ENCODE measurements at places on chromosomes 12 and 14.

- no peak for DNase-seq
- H3K27ac ChIP-seq, result no peak overlapping the region
- H3K4me1 ChIP-seq, result no peaks in the 10 kb centered on the region
- H3K27me3 ChIP-seq, result no peaks in the 10 kb centered on the region
- H3K36me3 ChIP-seq, result no peaks in the 10 kb centered on the region
These were observed 1022.0 kb upstream of the TMEM132C start for GRCh38 chr12:127245009-127245408.

GRCh38 chr14:104009297-104009696, 67.0 kb upstream of the RD3L start:
- no peaks in the 10 kb centered on the region for H3K4me1 ChIP-seq
- no peak overlapping the region for H3K4me3 ChIP-seq
- H3K36me3 ChIP-seq, result no peaks in the 10 kb centered on the region

DNA sequence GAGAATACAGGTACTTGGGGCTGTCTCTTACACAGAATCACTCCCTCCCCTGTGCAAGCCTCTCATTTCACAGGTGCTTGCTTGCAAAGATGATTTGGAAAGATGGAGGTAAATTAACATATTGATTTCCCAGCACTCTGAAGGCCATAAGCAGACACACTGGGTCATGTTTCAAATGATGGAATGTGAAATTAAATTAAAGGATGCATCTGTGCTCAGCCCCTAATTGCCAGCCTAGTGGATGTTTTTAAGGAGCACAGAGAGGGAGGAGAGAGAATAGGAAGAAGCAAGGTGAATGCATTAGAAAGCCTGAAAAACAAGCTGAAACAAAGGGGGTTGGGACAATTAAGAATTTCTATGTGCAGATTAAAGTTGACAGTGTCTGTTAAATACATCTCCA, 96.1 kb upstream of the GRIP1 start:
- H3K27ac ChIP-seq, result no peak overlapping the region
- no peak for DNase-seq

DNA sequence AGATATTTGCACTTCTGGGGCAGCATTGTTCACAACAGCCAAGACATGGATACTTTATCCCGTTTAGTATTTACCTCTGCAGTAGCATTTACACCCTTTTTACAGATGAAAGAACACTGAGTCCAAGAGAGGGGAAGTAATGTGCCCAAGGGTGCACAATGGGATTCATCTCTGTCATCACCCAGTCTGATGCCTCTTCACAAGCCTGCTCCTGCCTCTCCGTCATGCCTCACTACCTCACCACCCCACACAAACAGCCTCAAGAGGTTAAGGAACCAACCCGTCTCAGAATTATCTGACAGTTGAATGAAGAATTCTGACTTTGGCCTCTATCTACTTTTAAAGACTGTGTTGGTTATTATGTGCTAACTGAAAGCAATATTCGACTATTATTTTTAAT, 368.4 kb downstream of the ATP23 start:
- no peaks in the 10 kb centered on the region for H3K27me3 ChIP-seq
- DNase-seq, result no peak
- no peak overlapping the region for H3K4me3 ChIP-seq
- H3K36me3 ChIP-seq, result no peaks in the 10 kb centered on the region
- no peak overlapping the region for H3K27ac ChIP-seq
- H3K4me1 ChIP-seq, result no peaks in the 10 kb centered on the region

- no peak overlapping the region for H3K4me3 ChIP-seq
- no peaks in the 10 kb centered on the region for H3K4me1 ChIP-seq
These were observed 10.3 kb upstream of the ELK3 start for GRCh38 chr12:96183734-96184370.

DNA sequence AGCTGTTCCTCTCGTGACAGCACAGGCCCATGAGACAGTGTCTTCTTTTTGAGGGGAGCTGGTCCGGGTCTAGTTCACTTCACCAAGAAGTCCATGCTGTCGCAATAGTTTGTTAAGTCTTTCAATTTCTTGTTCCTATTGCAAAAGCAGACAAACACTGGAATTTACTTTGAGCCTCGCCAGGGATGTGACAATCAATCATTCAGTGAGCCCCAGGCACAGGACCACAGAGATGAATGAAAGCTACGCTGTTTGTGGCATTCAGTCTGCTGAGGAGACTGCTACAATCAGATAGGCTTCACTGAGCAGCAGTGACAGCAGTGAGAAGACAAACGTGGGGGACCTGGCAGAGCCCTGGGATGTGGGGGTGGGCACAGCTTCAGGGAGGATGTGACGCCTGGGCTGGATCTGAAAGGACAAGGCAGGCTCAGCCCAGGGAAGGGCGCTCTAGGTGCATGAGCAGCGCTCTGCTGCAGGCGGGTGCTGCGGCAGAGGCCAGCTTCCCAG, 35.5 kb downstream of the TCTN1 start:
- H3K4me3 ChIP-seq, result no peak overlapping the region
- H3K27ac ChIP-seq, result no peak overlapping the region
- H3K27me3 ChIP-seq, result no peaks in the 10 kb centered on the region
- no peak for DNase-seq

- no peak overlapping the region for H3K27ac ChIP-seq
- no peaks in the 10 kb centered on the region for H3K27me3 ChIP-seq
- peaks cover 61% of the 10 kb centered on the region for H3K4me1 ChIP-seq
- H3K4me3 ChIP-seq, result no peak overlapping the region
- DNase-seq, result peak; percentile 31
- no peaks in the 10 kb centered on the region for H3K36me3 ChIP-seq
These were observed 6.3 kb upstream of the ART4 start for GRCh38 chr12:14849661-14850060.

Measured in tibial nerve (tissue), 4 donors.